Stimulated activated CD8-positive, alpha-beta memory T cell treated with anti-CD3 and anti-CD28 coated beads, Interleukin-15, amount 100 ng/mL, for 4 hours (primary cell): ENCODE measurements at places on chromosomes 12 and 14.

GRCh38 chr12:132270969-132271754, 58.2 kb downstream of the GALNT9 start:
- no peak for DNase-seq

GRCh38 chr14:59276235-59276634, 87.8 kb downstream of the DAAM1 start:
- DNase-seq = no peak

- no peak for DNase-seq
Measured at GRCh38 chr14:69827560-69827959, 30.5 kb upstream of the SLC10A1 start.

DNA sequence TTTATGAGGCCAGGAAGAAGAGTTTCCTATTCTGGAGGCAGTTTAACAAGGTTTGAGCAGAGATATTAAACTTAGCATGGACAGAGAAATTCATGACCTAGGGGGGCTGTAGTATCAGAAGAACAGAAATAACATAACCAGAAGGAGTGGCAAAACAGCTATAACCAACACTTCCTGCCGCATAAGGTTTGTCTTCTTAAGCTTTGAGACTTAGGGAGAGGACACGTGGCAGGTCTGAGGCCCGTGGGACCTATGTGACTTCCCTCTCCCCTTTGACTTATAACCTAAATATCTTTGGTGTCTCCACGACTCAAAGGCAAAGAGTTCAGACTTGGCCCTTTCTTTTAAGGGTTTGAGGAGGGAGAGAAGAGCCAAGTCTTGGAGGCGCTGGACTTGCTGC, 119.1 kb upstream of the PZP start:
- no peak for DNase-seq

DNA sequence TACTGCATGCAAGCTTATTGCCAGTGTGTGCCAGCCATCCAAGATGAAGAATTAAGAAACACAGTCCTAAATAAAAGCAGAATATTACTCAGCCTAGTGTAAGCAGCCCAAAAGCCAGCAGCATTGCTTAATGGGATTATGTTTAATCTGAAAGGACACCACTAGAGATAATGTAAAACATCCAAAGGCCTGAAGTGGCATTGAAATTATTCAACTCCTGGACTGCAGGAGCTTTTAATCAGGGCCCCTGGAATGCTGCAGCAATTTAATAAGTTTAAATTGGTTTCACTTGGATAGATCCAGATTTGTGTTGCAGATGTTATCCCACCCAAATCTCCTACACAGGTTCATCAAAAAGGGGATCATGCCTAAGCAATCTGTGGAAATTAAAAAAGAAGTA, 193.0 kb downstream of the C12orf50 start:
- DNase-seq = no peak

DNA sequence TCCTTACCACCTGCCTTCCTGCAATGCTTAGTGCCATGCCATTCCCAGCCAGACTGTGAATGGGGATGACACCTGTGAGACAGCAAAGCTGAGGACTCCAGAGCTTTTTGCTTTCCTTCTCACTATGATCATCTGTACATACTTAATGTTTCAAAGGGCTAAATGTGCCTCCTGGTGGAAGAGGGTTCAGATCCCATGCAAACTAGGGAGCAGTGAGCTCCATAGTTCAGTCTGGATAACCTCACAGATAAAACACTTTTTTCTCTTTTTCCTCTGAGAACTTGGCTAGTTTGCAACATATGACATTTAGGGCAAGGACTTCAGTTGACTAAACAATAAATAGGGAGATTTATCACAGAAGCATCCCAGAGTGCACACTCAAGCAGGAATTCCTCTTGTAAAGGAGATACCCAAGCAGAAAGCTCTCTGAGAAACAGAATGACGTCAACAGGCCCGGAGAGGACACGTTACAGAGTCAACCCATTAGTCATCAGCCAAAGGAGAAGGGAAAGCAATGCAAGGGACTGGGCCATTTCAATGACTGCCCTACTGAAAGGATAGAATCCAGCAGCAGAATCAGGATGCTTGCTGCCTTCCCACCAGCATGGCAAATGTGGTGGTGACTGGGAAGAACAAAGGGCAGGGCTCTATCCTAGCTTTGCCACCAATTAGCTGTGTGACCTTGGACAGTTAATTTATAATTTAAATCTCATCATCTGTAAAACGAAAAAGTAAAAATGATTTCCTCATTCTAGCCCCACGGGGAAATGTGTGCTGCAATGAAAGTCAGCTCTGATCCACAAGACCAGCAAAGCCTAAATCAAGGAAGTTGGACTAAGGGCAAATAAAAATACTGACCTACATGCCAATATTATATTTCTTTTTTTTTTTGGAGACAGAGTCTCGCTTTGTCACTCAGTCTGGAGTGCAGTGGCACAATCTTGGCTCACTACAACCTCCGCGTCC, 80.8 kb upstream of the ACTN1 start:
- no peak for DNase-seq

DNA sequence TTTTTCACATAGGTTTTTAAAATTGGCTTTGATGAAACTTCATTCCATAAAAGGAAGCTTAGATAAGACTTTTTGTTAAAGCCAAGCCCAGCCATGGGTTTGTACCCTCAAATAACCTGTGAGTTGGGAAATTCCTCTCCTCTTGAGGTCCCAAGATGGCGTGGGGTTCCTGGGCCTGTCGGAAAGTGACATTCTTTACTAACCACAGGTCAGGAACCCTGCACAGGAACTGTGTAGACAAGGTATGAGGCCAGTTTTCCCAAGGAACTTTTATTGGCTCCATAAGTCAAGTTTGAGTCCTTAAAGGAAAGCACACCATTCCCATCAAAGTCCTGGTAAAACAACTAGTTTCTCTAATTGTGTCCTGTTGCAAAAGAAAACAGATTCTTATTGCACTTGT, 65.0 kb upstream of the AMN start:
- DNase-seq = no peak

GRCh38 chr14:92586963-92587699, 73.5 kb downstream of the RIN3 start:
- DNase-seq = no peak

DNA sequence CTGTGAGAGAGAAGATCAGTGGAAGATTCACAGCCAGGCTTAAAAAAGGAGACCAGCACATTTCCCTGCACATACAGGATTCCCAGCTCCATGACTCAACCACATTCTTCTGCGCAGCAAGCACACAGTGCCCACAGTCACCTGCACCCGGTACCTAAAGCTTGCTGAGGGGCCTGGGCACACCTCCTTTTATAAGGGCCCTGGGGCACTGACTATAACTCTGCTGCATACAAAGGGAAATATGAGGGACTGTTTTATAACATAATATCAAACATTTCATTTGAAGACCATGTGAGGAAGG, 322.9 kb downstream of the DAD1 start:
- DNase-seq = no peak

DNA sequence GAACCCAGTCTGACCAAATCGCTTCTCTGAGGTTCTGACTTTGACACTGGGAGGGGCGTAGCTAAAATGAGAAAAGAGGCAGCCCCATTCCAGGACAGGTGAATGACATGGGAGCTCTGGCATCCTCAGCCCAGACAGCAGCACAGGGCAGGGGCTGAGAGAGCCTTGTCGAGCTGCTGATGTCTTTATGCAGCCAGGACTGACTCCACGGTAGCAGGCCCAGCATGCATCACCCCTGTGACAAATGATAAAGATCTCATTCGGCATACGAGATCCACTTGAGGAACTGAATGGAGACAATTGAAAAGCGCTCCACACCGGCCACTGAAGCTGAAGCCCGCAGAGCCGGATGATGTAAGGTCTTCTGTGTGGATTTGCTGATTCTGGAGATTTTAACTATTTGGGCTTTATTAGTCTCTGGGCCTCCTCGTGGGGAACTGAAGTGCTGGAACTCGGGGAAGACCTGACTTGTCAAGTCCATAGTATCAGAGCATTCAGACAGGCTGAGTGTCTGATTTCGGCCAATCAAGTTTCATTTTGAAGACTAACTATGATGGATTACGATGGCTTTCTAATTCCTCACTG, 56.9 kb upstream of the MAP1LC3B2 start:
- no peak for DNase-seq

- DNase-seq = no peak
Measured at GRCh38 chr14:58501214-58501816, 73.8 kb downstream of the KIAA0586 start.

DNA sequence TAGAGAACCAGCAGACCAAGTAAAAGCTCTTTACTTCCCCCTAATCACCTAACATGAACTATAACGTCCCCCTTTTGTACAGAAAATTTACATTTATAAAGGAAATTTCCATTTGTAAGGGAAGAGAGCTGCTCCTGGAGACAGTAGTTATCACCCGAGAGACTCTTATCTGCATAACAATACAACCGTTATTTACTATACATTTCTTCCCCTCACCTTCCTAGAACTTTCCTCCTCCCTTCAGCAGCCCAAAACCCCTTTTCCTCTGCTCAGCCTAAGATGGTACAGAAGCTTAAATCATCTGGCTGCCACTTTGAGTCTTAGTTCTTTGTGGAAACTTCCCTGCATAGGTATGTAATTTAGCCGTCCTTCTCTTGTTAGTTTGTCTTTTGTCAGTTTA, 40.4 kb upstream of the ETV6 start:
- no peak for DNase-seq

DNA sequence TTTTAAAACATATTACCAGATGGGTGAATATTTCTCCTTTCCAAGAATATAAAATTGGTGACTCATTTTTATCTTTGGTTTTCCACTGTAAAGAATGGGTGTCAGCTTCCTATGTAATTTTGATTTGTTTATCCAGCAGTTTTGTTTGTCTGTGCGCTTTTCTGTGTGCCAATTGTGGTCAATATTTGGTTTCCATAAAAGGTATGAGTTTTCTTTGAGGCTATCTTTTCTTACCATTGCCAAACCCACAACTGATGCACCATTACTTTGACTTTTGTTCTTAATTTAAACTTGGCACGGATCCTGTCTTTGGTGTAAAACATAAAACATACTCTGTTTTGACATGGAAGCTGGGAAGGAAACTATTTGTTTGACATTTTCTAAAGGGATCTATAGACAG, 78.8 kb upstream of the NAV3 start:
- DNase-seq = no peak

- no peak for DNase-seq
Measured at GRCh38 chr12:28606967-28607557, 416.8 kb downstream of the CCDC91 start.

- no peak for DNase-seq
Measured at GRCh38 chr12:118237052-118237665, 101.2 kb downstream of the PEBP1 start.

- DNase-seq = no peak
Measured at GRCh38 chr12:1766110-1766509, 54.3 kb upstream of the LRTM2 start.

GRCh38 chr12:120055231-120056000, 61.1 kb downstream of the RAB35 start:
- no peak for DNase-seq

- DNase-seq = no peak
Measured at GRCh38 chr12:52521568-52522266, 1.5 kb upstream of the KRT5 start.

DNA sequence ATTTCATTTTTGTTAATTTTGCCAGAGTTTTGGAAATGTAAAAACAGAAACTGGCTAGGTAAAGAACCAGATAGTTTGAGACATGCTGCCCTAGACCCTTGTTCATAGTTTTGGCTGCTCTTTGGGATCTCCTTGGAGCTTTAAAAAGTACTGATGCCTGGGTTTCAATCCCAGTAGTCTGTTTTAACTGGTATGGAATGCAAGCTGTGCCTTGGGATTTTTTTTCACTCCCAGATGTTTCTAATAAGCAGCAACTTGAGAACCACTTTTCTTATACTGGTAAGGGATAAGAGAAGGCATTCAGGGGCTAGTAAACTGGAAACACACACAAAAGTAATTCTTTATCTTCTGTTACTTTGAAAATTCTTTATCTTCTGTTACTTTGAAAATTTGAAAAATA, 18.8 kb downstream of the SLC35F4 start:
- DNase-seq = no peak

GRCh38 chr12:21757735-21758134, 16.8 kb downstream of the KCNJ8 start:
- DNase-seq = no peak

- DNase-seq = no peak
Measured at GRCh38 chr14:92532490-92533163, 19.0 kb downstream of the RIN3 start.

DNA sequence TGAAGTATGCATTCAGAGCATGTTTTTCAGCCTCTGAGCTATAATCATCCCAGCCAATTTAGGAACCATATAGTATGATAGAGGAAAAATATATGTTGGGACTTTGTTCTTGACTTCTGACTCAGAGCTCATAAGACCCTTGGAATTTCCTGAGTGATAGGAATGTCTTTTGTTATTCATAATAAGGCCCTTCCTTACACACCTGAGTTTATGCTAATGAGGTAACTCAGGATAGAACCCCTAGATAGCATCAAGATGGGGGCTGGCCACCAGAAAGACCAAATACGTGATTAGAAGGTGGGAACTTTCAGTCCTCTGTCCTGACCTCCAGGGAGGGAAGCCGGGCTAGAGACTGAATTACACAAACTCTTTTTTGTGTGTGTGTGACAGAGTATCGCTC, 32.4 kb upstream of the PLEK2 start:
- DNase-seq = no peak

GRCh38 chr12:84857525-84858208, 54.9 kb downstream of the SLC6A15 start:
- no peak for DNase-seq

DNA sequence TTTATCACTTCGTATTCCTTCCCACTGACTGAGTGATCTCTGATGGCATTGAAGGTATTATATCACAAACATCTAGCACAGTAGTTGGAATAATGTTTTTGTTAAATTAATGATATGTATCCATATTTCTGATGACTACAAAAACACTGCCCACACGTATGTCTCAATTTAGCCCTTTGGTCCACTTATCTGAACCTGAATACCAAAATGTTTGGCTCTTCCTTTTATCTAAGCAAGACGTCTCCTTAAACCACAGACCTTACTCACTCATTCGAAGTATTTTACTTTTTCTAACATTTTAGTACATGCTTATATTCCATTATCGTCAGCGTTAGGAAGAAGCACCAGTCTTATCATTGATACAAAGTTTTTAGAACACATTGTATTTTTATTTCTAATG, 126.4 kb downstream of the PIK3C2G start:
- no peak for DNase-seq

DNA sequence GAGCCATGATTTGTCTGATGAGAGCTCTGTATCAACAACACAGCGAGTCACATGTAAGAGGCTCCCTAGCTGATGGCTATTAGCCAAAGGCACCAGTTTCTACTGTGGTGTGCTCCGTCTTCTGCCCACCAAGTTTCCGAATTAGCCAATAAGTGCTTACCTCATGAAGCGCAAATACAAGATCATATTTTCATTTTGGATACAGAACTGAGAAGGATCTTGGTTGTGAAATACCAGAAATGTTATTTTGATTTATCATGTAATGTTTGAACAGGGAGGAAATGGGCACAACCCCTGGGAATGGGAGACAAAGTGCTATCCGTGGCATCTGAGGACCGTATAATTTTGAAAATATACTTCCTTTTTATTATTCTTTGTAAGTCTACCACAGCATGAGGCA, 234.3 kb downstream of the DACT1 start:
- DNase-seq = no peak

- DNase-seq = no peak
Measured at GRCh38 chr12:65339161-65339560, 60.7 kb downstream of the MSRB3 start.

GRCh38 chr12:48050174-48050573, 45.9 kb upstream of the COL2A1 start:
- no peak for DNase-seq

- peak; percentile 50 for DNase-seq
Measured at GRCh38 chr14:105999361-106000028, 473.1 kb downstream of the TMEM121 start.
